ENCODE measurements at places on chromosomes 4 and X.
A peak's percentile ranks its signal among the peaks of the same experiment; 100 is the strongest.

DNA sequence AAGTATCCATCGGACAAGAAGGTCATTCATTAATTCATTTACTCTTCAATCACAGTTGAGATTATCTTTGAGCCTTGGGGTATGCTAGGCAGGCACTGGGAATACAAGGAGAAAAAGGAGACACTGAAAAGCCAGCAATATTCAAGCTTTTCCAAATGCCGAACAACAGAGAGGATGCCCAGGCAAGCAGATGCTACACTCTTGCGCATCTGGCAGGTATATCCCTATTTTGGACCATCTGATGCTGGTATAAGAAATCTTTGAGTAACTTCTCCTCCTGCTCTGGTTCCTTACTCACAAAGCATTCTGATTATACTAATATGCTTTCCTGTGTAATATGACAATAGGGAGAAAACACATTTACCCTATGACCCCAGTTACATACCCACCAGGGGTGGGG lies 354.9 kb downstream of the CBLL2 start:
- DNase-seq: no peak

- DNase-seq: no peak
Observed at GRCh38 chrX:108696690-108697089, 39.7 kb downstream of the IRS4 start.

- no peak for DNase-seq
Observed at GRCh38 chr4:158280856-158281255, 70.6 kb downstream of the TMEM144 start.

- no peak for DNase-seq
Observed at GRCh38 chr4:95231681-95232080, 317.1 kb downstream of the UNC5C start.

GRCh38 chr4:147879676-147880075 lies 147.8 kb downstream of the ARHGAP10 start:
- DNase-seq: no peak

DNA sequence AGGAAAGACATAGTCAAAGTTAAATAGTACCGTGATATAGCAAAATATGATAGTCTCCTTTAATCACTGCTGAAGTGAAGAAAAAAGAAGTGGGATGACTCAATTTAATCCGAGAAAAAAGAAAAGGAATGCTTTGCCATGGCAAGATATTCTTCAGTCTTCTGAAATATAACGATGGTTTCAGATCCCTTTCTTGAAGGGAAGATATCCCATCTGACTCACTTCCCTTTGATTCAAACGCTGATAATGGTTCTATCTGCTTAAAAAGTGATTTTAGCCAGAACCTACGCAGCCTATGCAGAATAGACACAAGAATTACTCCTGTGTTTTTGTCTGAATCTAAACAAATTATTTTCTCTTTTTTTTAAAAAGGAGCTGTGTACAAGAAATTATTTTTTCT lies 68.1 kb upstream of the FTHL17 start:
- DNase-seq: no peak

- no peak for DNase-seq
Observed at GRCh38 chr4:37490391-37491347, 195.5 kb downstream of the RELL1 start.

- peak; percentile 29 for DNase-seq
Observed at GRCh38 chrX:136608295-136608933, 39.5 kb upstream of the CD40LG start.

GRCh38 chr4:179151770-179152169 lies 1709.5 kb upstream of the AGA start:
- DNase-seq: no peak

- no peak for DNase-seq
Observed at GRCh38 chr4:91846233-91846632, 457.5 kb upstream of the GRID2 start.

GRCh38 chr4:79455216-79455615 lies 47.2 kb upstream of the GK2 start:
- no peak for DNase-seq

GRCh38 chr4:165464376-165464775 lies 85.6 kb downstream of the CPE start:
- no peak for DNase-seq

GRCh38 chrX:74324131-74324530 lies 20.2 kb downstream of the ZCCHC13 start:
- no peak for DNase-seq

- peak; percentile 80 for DNase-seq
Observed at GRCh38 chrX:153782313-153782712, 1.5 kb downstream of the SRPK3 start.

GRCh38 chr4:105674011-105674410 lies 34.5 kb downstream of the INTS12 start:
- DNase-seq: no peak

Measured in NCI-H1417 (cell line).